NCI-H1048 (cell line): ENCODE measurements at places on chromosomes 12 and 14.

- DNase-seq, result no peak
Measured at GRCh38 chr14:32205984-32206383, 2.9 kb upstream of the RNU6-8 start.

GRCh38 chr14:88611878-88612277, 49.0 kb downstream of the ZC3H14 start:
- no peak for DNase-seq

GRCh38 chr12:76964784-76965571, 86.2 kb upstream of the CSRP2 start:
- no peak for DNase-seq

- DNase-seq, result no peak
Measured at GRCh38 chr14:31449971-31450610, 7.2 kb downstream of the DTD2 start.

GRCh38 chr12:108525681-108526080, 10.6 kb downstream of the FICD start:
- DNase-seq, result no peak

GRCh38 chr12:62113366-62114011, 146.7 kb upstream of the USP15 start:
- no peak for DNase-seq

GRCh38 chr12:51393676-51394545, 2.7 kb upstream of the GALNT6 start:
- no peak for DNase-seq
